ENCODE measurements at places on chromosomes 7 and 10.

DNA sequence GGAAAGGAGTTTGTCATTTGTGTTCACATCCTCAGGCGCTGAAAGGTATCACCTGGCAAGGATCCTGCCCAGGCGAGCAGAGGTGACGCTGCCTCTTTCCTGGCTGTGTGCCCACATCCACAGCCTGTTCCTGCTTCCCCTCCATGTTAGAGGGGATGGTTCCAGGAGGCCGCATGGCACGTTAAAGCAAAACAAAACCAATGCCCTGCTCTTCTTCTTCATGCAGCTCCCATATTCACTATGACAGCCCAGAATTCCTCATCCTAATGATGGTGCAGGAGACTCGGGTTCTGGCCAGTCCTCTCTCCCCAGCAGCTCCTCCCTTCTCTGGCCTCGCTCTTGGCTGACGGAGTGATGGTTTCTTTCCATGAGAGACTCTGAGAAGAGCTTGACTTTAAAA is 678.5 kb upstream of the ANKRD30A start:
- peak; percentile 28 for DNase-seq

- DNase-seq = peak; percentile 72
These were observed 167.1 kb downstream of the NEURL1 start for GRCh38 chr10:103660364-103661197.

DNA sequence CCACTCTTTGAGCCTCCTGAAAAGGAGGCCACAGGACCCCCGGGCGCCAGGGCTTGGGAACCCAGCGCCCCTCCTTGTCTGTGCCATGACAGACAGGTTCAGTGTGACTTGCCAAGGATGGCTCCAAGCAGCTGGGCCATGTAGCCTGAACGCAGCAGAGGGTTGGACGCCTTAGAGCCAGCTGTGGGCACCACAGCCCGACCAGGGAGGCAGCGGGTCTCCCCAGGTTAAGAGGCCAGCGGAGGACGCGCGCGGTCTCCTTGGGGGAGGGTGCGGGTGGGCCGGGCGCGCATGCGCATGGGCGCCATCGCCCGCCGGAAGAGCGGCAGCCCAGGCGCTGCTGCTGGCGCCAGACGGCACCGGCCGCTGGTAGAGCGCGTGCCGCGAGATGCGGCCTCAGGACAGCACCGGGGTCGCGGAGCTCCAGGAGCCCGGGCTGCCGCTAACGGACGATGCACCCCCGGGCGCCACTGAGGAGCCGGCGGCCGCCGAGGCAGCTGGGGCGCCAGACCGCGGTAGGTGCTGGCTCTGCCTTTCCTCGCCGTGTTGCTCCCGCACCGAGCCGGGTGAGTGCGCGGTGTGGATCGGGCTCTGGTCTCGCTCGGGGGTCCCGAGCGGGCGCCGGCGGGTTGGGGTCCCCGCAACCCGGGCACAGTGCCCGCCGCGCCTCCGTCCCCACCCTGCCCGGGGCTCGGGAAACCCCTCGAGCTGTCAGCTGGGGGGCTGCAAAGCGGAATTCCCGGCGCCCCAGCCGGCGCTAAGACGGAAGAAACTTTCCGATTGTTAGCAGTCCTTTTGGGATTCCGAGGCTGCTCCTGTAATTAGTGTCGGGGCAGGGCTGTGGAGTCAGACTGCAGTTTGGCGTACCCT is at the start of gene SLC35G1:
Gene SLC35G1, plus strand, starts transcription at position 333 of the 870 bp plus-strand sequence. Its CDS starts 56 bp downstream, at position 389.
- peak; percentile 61 for DNase-seq

- no peak for DNase-seq
These were observed 368.3 kb downstream of the SFMBT2 start for GRCh38 chr10:7042419-7043054.
